Lung (tissue), 17 donors: ENCODE measurements at places on chromosomes 1 and 21. TPM values are rescaled to one million over a fixed set of nuclear protein-coding genes. Genes with fewer than 3 reads are reported as not detected.
A peak's percentile ranks its signal among the peaks of the same experiment; 100 is the strongest.

DNA sequence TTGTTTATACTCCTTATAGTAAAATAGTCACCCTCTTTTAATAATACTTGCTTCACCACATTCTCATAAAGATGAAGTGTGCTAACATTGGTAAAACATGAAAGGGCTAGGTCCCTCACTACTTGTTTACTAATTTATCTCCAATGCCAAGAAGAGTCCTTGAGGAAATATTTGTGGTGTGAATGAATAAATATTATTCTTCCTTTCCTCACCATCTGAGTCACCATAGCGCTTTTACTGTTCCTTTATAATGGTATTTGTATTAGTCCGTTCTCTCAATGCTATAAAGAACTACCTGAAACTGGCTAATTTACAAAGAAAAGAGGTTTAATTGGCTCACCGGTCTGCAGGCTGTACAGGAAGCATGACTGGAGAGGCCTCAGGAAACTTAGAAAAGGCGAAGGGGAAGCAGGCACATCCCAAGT is 222.8 kb upstream of the ZRANB2 start:
- DNase-seq: no peak

The FAM3B gene
- 11.3 TPM for polyA plus RNA-seq

DNA sequence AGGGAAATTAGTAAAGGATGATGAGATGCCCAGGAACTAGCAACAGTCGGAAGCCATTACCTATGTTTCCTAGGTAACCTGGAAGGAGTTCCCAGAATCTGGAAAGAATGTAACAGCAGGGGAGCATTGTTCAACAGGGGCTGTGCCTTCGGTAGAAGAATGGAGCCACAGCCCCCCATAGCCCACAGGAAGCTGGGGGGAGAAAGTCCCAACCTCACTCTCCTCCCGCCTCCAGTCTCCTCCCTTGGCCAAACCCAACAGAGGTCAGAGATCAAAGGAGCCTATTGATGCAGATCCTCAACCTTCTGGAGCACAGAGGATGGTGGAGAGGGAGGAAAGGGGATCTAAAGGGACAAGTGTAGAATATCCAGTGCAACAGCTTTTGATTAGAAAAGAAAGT is 131.5 kb upstream of the SLC44A3 start:
- DNase-seq: no peak

DNA sequence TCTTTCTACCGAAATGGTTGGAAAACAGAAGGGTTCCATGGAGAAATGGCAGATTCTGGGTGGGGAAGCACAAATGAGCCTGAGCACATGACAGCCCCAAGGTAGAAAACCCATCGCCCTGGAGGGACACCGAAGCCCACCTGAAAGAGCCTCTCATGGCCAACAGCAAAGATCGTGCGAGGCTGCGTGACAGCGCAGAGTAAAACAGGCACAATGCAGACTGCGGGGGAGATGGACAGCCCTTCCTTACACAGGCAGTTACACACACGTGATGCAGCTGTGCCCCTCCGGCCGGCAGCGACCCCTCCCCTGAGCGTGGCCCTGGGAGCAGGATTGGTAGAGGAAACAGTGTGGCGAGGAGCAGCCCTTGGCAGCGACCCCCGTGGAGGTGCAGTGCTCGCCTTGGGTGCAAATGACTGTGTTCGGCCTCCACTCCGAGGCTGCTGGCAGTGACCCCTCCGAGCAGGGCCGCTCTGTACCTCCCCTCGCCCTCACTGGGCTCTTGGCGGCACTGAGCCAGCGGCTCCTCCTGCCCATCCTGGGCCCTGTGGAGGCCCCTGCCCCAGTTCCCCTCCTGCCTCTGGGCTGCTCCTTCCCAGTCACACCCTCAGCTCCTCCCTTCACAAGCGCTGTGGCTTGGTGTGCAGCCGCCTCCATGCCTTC is 120.9 kb upstream of the COL6A1 start:
- DNase-seq: no peak

DNA sequence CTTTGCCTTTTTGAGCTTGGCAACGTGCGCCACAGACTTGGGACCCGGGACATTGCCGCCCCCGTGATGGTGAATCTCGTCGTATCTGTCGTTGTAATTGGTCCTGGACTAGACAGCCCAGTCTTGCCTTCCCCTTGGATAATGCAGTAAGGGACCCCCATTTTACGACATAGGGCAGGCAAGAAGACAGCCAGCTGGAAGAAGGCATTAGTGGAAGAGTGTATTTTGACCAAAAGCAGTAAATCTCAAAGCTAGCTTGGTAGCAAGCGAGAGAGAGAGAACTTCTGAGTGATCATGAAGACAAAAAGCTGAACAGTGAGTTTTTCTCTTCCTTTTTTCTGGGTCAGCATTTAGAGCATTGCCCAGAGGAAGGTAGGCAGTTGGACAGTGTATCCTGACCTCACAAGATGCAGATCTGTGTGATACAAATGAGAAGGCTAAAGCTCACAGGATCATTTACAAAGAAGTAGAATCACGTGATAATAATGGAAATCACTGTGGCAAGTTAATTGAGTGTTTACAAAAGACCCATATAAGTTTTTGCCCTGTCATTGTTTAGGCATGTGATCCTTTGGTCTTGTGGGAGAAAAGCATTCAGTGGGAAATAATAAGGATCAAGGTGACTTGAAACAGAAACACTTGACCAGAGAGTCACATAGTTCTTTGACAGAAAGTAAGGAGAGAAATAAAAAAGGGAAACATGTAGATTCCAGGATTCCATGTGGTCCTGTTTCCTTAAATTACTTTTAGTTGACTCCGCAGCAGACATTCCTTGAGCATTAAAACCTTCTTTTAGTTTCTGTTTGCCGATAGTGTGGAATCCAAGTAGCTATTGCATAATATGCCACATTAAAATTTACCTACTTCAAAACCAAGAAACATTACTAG is 66.3 kb downstream of the CNST start:
- DNase-seq: peak; percentile 35

The AUNIP gene
- polyA plus RNA-seq: 0.26 TPM

DNA sequence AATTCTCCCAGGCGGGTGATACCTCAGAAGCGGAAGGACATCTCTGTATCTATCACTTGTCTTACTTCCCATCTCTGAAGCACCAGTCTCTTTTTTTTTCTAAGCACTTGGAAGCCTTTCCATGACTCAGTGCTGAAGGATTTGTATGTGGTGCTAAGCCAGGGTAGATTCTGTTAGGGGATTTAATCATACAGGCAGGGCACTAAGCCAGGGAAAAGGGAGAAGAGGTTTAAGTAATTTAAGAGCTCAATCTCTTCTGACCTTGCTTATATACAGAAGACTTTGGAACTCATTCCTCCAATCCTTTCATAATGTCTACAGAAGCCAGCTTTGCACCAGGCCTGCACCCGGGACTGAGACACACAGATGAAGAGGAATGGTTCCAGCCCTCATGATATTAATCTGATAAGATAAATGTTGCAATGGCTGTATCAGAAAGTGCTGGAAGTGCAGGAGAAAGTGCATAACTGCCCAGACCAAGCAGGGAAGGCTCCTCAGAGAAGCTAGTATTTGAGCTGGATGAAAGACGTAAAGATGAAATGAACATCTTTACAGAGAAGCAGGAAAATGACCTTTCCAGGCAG is 11.0 kb downstream of the FAM163A start:
- peak; percentile 39 for DNase-seq

The HOOK1 gene
- 4.1 TPM for polyA plus RNA-seq

The LCE1F gene
- polyA plus RNA-seq: not detected

- no peak for DNase-seq
Measured at GRCh38 chr1:66341446-66342089, 192.4 kb upstream of the SGIP1 start.

DNA sequence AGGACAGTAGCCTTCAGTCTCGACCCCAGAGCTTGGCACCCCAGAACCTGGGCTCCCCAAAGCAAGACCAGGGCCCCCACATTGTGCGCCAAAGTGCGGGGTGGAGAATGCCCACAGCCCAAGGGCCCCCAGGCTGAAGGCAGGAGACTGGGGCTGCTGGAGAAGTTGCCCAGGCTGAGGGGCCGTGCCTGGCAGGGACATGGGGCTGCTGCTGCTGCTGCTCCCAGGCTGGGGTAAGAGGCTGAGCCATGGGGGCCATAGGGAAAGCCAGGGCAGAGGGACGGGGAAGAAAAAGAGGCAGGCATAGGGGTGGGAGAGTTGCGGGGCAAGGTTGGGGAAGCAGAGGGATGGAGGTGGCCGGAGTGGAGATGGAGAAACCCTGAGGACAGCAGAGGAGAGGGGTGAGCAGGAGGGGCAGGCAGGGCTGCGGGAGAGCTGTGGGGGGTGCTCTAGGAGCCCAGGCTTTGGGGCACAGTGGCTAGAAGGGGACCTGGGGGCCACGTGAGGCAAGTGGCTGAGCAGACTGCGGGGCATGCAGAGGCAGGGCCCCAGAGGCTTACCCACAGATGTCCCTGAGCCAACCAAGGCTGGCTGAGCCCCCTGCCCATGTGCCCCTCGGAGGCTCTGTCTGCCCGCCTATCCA is 18.9 kb downstream of the SLC27A3 start:
- no peak for DNase-seq

- no peak for DNase-seq
Measured at GRCh38 chr1:28656335-28656734, 7.9 kb downstream of the RNU11 start.

The SPRR2E gene
- 0.60 TPM for polyA plus RNA-seq

- no peak for DNase-seq
Measured at GRCh38 chr1:176208034-176208433, 948 bp upstream of the COP1 start.

The GBP7 gene
- polyA plus RNA-seq: not detected

GRCh38 chr1:55827350-55827749 is 612.2 kb upstream of the USP24 start:
- no peak for DNase-seq

DNA sequence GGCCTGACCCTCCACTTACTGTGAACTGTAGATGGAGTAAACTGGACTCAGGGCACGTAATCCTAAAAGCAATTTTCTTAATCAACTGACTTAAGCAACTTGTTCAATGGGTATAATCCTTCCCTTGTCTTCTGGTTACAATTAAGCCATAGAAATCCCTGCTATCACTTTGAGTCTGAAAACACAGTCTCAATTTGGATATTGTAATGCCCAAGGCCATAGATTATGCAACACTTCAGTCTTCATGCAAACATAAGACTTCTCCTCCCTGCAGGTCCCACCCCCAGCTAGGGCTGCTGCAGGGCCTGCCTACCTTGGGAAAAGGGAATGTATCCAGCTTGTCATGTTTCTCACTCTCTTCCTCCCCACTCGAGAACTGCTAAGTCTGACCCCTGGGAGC is 6.2 kb upstream of the SLC5A9 start:
- no peak for DNase-seq

The ADARB1 gene
- polyA plus RNA-seq: 13.4 TPM

The ST6GALNAC3 gene
- polyA plus RNA-seq: 2.7 TPM

The KCNA2 gene
- 0.06 TPM for polyA plus RNA-seq

The FCER1G gene
- polyA plus RNA-seq: 275 TPM

The DTL gene
- polyA plus RNA-seq: 1.1 TPM

DNA sequence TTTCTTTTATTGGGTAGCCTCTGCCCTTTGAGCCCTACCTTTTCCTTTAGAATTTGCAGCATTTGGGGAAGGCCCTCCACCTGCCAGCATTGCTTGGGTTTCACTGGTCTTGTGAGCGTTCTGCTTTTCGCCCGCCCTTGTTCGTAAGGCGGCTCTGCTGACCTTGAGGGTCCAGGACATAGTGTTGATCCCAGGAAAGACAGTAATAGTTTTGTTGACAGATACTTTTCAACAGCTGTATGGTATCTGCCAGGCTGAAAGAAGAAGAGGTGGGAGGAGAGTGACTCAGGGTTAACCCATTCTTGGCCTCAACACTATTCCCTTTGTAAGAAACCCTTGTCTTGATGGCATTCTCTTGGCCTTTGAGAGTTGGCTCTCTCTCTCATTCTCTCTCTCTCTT is 113.4 kb upstream of the SPAG17 start:
- DNase-seq: no peak

- no peak for DNase-seq
Measured at GRCh38 chr1:99527078-99527477, 118.8 kb upstream of the PALMD start.

GRCh38 chr1:173269490-173270230 is 62.5 kb upstream of the TNFSF4 start:
- peak; percentile 29 for DNase-seq

DNA sequence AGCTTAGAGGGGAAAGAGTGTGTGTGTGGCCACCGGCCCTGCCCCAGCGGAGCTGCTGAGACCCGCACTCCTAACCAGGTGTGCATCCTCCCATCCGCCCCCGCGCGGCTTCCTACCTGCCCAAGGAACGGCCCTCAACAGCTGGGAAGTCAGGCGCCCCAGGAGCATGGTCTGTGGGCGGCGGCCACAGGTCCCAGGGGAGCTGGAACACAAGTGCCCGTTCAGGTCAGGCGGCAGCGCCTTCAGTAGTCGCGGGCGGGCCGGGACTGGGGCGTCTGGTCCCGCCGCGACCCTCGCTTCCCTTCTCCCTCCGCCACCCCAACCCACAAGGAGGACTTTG is 448 bp downstream of the AURKAIP1 start:
- DNase-seq: no peak

GRCh38 chr21:30227633-30228404 is 11.9 kb upstream of the CLDN8 start:
- no peak for DNase-seq

- DNase-seq: peak; percentile 55
Measured at GRCh38 chr1:245512980-245513578, 358.3 kb downstream of the KIF26B start.

The ATPAF1 gene
- polyA plus RNA-seq: 23.1 TPM

- DNase-seq: no peak
Measured at GRCh38 chr1:27542463-27543273, 52.7 kb upstream of the WASF2 start.

DNA sequence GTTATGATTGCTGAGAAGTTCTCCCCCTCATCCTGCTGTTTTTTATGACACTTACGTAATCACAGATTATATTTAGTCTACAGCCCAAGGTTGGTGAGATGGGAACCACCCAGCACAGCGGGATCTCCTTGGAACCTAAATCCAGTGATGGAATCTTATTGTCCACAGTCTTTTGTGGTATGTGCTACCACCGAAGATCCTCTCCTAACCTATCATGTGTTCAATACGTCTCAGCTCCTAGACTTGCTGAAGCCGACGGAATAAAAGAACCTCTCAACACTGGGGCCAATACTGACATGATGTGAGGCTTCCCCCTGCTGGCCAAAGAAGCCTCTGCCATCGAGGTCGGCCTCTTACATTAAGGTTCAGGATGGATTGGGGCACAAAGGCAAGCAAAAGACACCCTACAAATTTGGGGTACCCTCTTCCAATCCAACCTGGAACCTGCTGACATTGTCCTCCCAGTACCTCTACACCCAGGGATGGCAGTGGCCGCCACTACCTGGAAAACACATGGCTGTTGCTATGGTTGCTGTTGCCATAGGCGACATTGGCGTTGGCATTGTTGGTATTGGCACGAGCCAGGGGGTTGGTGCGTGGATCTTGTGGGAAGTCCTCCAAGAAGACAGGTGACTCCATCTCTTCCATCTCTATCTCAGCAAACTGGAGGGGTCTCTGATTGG is 19.4 kb upstream of the KIF21B start:
- DNase-seq: peak; percentile 88
